ENCODE measurements at places on chromosomes 6 and 20. TPM values are rescaled to one million over a fixed set of nuclear protein-coding genes. Genes with fewer than 3 reads are reported as not detected.

DNA sequence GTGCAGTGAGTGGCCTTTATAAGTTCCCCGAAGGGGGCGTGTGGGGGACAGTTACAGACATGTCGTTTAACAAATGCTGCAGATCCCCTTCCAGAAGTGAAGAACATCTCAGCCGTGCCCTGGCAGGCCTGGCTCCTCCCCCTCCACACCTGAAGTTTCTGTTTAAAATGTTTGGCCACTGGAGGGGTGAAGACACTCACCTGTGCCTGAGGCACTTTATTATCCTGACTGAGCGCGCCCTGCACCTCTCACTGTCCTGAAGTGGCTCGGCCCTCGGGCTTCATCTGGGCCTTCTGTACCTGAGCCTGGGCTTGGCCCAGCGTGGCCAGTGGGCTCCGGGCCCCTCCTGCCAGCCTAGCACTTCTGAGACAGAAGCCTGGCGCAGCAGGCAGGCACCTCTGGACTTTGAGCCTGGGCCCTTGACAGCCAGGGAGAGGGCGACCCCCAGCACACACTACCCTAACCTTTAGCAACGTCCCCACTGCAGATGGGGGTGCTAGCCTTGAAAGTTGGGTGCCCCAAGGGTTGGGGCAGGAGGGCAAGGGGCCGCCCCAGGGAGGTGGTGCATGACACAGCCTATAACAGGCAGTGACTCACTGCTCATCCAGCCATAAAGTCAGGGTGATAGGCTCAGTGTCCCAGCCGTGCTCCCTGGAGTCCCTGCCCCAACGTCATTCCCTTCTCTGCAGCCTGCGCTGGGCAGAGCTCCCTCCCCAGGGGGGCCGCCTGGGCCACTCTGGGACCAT, 13.6 kb upstream of the GATA5 start:
- DNase-seq, result peak; percentile 68
- peaks cover 73% of the 10 kb centered on the region for H3K4me1 ChIP-seq
- H3K27ac ChIP-seq, result peak overlapping the region; percentile 88
- H3K27me3 ChIP-seq, result no peaks in the 10 kb centered on the region
- H3K4me3 ChIP-seq, result no peak overlapping the region

DNA sequence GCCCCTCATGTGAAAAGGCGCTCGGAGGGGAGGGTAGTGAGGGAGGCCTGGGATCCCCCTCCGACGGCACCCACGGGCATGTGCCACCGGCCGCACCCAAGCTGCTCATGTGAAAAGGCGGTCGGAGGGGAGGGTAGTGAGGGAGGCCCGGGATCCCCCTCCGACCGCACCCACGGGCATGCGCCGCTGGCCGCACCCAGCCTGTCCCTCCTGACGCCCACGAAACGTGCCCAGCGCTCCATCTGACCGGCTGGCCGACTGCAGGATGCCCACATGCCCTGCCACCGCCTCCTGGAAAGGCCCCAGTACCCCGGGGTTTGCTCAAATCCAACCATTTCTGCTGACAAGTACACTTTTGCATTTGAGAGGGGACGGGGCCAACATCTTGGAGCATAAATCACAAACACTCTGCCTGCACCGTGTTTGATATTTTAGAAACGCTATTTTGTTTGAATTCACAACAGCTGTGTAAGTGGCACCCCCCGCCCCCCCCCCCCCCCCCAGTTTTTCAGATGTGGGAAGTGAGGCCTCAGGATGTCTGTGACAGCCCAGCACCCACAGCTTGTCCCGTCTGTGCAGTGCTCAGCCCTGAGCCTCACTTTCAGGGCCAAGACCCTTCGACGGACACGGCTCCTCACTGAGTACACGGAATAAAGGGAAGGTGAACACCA, 34.1 kb downstream of the SLC2A4RG start:
- no peaks in the 10 kb centered on the region for H3K4me1 ChIP-seq
- H3K36me3 ChIP-seq, result no peaks in the 10 kb centered on the region
- no peak overlapping the region for H3K4me3 ChIP-seq
- no peak overlapping the region for H3K27ac ChIP-seq
- no peak for DNase-seq

Gene PFDN4
- 93.4 TPM for total RNA-seq

DNA sequence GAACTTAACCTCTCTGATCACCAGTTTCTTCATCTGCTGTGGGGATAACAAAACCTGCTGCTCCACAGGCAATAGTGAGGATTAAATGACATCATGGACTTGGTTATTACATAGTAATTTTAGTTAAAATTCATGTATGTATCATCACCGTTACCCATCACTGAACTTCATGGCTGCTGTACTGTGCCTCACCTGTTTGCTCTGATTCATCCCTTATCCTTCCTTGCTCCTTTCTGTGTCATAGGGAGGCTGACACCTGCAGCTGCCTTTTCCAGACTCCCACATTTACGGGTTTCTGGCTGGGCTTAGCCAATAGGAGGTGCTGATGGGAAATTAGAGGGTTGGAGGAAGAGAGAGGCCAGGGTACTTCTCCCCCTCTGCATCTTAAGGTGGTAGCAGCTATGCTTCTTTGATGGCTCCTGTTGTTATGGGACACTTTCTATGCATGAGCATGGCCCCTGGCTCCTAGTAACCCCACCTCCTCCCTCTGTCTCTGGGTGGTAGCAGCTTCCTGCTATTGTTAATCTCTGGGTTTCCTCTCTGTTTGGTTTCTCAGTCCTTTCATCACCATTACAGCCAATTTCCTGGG, 332.1 kb downstream of the DHX35 start:
- H3K27ac ChIP-seq, result no peak overlapping the region
- no peaks in the 10 kb centered on the region for H3K36me3 ChIP-seq
- H3K4me1 ChIP-seq, result peaks cover 20% of the 10 kb centered on the region
- DNase-seq, result no peak
- no peaks in the 10 kb centered on the region for H3K27me3 ChIP-seq

DNA sequence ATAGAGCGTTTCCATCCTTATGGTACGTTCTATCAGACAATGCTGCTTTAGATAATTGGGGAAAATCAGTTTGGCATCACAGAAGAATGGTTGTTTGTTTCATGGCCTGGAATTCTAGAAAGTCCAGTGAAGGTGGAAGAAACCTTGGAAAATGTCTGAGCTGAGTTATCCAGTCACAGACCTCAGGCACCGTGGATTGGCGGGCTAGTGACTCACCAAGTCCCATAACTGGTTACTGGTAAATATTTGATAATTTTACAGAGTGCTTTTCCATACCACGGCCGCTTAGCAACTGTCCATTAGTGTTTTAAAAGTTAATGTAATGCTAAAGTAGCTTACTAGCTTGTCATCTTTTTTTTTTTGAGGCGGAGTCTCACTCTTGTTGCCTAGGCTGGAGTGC, 99.4 kb downstream of the SLC35B3 start:
- H3K27ac ChIP-seq, result no peak overlapping the region
- H3K27me3 ChIP-seq, result no peaks in the 10 kb centered on the region
- no peak overlapping the region for H3K4me3 ChIP-seq
- no peaks in the 10 kb centered on the region for H3K36me3 ChIP-seq

DNA sequence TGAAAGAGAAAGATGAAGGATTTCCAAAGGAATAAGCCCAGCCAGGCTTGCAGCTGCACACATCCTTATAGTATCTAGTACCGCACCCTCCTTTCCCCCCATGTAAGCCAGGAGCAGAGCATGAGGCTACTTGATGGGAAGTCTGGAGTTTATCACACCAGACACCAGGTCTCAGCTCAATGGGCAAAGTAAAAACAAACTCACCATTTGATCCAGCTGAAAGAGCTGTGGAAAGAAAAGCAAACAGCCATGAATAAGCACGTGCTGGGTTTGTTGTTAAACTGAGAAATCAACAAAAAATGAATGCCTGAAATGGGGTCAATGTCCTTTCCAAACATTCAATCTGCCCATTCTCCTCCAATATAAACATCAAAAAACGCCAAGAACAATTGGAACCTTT, 50.6 kb upstream of the MAP7 start:
- no peak for DNase-seq
- no peak overlapping the region for H3K4me3 ChIP-seq
- peaks cover 3% of the 10 kb centered on the region for H3K4me1 ChIP-seq
- H3K27me3 ChIP-seq, result no peaks in the 10 kb centered on the region

DNA sequence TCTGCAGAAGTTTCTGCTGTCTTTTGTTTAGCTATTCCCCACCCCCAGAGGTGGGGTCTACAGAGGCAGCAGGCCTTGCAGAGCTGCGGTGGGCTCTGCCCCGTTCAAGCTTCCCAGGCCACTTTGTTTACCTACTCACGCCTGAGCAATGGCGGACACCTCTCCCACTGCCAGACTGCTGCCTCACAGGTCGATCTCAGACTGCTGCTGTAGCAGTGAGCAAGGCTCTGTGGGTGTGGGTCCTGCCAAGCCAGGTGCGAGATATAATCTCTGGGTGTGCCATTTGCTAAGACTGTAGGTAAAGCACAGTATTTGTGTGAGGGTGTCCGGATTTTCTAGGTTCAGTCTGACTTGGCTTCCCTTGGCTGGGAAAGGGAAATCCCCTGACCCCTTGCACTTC, 23.6 kb upstream of the ZNF337 start:
- DNase-seq, result no peak
- H3K36me3 ChIP-seq, result no peaks in the 10 kb centered on the region
- no peak overlapping the region for H3K27ac ChIP-seq
- H3K4me1 ChIP-seq, result peaks cover 17% of the 10 kb centered on the region
- H3K27me3 ChIP-seq, result no peaks in the 10 kb centered on the region

Measured in Caco-2 (cell line).